ENCODE measurements at places on chromosomes 12 and 14. TPM values are rescaled to one million over a fixed set of nuclear protein-coding genes. Genes with fewer than 3 reads are reported as not detected.
A peak's percentile ranks its signal among the peaks of the same experiment; 100 is the strongest.

The MTA1 gene
- 82.7 TPM for total RNA-seq

The TMEM179 gene
- total RNA-seq: 7.9 TPM

The SYNDIG1L gene
- not detected for total RNA-seq

The ADIPOR2 gene
- 54.0 TPM for total RNA-seq

The OTX2 gene
- not detected for total RNA-seq

The RERGL gene
- total RNA-seq: 1.2 TPM

The PKP2 gene
- total RNA-seq: 16.2 TPM

The RHNO1 gene
- 13.8 TPM for total RNA-seq

The FNTB gene
- 13.3 TPM for total RNA-seq

The SALL2 gene
- total RNA-seq: 9.8 TPM

The ERO1A gene
- total RNA-seq: 50.6 TPM

The PTPRQ gene
- 0.25 TPM for total RNA-seq

GRCh38 chr12:63948211-63948610 is 103.7 kb downstream of the SRGAP1 start:
- DNase-seq: no peak
- H3K27me3 ChIP-seq: no peaks in the 10 kb centered on the region
- H3K36me3 ChIP-seq: no peaks in the 10 kb centered on the region
- H3K4me3 ChIP-seq: no peak overlapping the region
- H3K4me1 ChIP-seq: peaks cover 7% of the 10 kb centered on the region

- H3K27me3 ChIP-seq: no peaks in the 10 kb centered on the region
- peak; percentile 75 for DNase-seq
- no peaks in the 10 kb centered on the region for H3K36me3 ChIP-seq
- H3K27ac ChIP-seq: no peak overlapping the region
- H3K4me3 ChIP-seq: no peak overlapping the region
- H3K4me1 ChIP-seq: peaks cover 35% of the 10 kb centered on the region
Observed at GRCh38 chr12:123253641-123254459, 17.8 kb downstream of the CDK2AP1 start.

- H3K4me1 ChIP-seq: peaks cover 35% of the 10 kb centered on the region
- H3K36me3 ChIP-seq: no peaks in the 10 kb centered on the region
- H3K27me3 ChIP-seq: no peaks in the 10 kb centered on the region
- peak overlapping the region; percentile 66 for H3K27ac ChIP-seq
- peak; percentile 96 for DNase-seq
Observed at GRCh38 chr12:15629108-15629507, 160.1 kb downstream of the EPS8 start.

DNA sequence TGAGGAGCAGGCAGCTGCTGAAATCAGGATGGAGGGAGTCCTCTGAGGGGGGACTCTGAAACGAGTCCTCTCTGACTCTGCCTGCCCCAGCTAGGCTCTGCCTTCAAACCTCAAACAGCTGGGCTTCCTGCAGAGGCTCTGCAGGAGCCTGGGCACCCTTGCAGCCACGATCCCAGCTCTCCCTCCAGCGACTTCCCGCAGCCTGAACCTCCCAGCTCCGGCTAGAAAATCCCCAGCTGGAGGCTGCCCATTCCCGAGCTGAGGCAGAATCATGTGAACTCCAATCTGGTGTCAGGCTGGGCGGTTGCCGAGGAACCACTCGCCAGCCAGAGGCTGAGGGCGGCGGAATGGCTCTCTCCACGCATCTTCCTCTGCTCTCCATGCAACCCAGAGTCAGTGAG is at the start of gene GPR68:
GPR68 (minus strand) TSS at position 204 of the 401 bp plus-strand sequence. CDS start 9,654 bp downstream, outside the sequence.
- peak within 1 kb of the TSS; percentile 21 for H3K27ac ChIP-seq
- no peak for DNase-seq

GRCh38 chr12:3668479-3669165 is 84.3 kb downstream of the CRACR2A start:
- DNase-seq: peak; percentile 81
- H3K27me3 ChIP-seq: no peaks in the 10 kb centered on the region
- no peaks in the 10 kb centered on the region for H3K4me1 ChIP-seq
- no peak overlapping the region for H3K4me3 ChIP-seq
- H3K27ac ChIP-seq: no peak overlapping the region
- H3K36me3 ChIP-seq: no peaks in the 10 kb centered on the region

DNA sequence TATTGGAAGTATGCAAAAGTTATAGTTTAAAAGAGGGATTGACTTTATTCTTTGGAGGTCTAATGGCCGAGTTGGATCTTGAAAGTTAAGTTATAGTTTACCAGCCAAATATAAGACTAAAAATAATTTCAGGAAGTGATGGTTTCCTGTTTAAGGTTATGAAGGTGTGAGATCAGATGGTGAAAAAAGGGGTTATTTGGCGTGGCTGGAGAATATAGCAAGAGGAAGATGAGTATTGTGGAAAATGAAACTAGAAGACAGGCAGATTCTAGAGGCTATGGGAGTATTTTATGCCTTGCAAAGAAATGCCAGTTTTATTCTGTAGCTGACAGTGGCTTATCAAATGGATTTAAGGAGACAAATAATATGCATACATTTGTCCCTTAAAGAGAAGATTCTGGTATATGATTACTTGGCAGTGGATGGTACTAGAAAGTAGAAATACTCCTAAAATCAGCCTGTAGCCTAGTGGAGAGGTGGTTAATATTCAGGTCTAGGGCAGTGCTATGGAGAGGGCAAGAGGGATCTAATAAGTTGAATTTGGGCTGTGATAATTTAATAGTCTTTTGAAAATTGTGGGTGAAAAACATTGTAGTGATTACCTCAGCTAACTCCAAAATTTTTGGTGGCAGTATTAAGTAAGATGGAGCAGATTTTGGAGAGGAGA is 1091.8 kb upstream of the ATXN7L3B start:
- H3K27me3 ChIP-seq: no peaks in the 10 kb centered on the region
- H3K27ac ChIP-seq: no peak overlapping the region
- no peak for DNase-seq
- H3K36me3 ChIP-seq: no peaks in the 10 kb centered on the region

DNA sequence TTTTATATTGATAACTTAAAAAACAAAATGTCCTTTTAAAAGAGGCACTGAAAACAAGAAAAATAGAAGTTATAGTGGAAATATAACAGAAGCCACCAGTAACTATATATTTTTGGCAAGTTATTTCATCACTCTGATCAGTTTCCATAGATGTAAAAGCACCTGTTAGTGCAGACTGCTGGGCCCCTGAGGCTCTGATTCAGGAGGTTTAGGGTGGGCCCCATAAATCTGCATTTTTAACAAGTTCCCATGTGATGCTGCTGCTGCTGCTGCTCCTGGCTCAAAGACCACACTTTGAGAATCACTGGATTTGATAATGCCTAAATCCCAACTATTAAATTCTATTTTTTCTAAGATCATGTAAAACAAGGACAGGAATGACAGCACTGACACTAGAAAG is 251.1 kb downstream of the MED13L start:
- no peak overlapping the region for H3K27ac ChIP-seq
- no peaks in the 10 kb centered on the region for H3K36me3 ChIP-seq
- no peaks in the 10 kb centered on the region for H3K27me3 ChIP-seq
- H3K4me3 ChIP-seq: no peak overlapping the region
- DNase-seq: no peak

GRCh38 chr12:72236071-72236705 is 36.0 kb upstream of the TRHDE start:
- no peaks in the 10 kb centered on the region for H3K4me1 ChIP-seq
- DNase-seq: no peak
- no peaks in the 10 kb centered on the region for H3K27me3 ChIP-seq
- H3K4me3 ChIP-seq: no peak overlapping the region
- H3K27ac ChIP-seq: no peak overlapping the region

GRCh38 chr12:106343214-106343528 is 14.4 kb upstream of the POLR3B start:
- H3K4me3 ChIP-seq: peak overlapping the region; percentile 9
- H3K36me3 ChIP-seq: peaks cover 4% of the 10 kb centered on the region
- peaks cover 40% of the 10 kb centered on the region for H3K4me1 ChIP-seq
- DNase-seq: no peak

GRCh38 chr14:99951085-99951484 is 114.1 kb upstream of the EVL start:
- H3K27ac ChIP-seq: no peak overlapping the region
- H3K4me3 ChIP-seq: no peak overlapping the region
- no peaks in the 10 kb centered on the region for H3K36me3 ChIP-seq
- no peaks in the 10 kb centered on the region for H3K27me3 ChIP-seq

DNA sequence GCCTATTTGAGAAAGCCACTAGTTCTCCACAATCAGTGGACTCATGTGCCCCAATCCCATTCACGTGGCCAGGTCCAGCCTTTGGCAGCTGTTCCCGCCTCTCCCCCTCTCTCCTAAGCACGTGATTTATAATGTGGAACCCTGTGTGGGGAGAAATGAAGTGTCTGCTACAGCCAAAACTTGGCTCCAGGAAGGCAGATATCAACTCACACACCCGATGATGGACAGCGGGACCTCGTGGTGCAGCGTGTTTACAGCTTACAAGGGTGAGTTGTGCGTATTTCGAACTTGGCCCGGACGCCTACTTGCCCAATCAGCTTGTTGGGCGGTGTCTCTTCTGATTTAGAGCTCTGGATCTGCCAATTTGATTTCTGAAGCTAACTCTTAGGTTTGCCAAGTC is 38.1 kb upstream of the FAM181A start:
- H3K27ac ChIP-seq: no peak overlapping the region
- H3K27me3 ChIP-seq: no peaks in the 10 kb centered on the region
- DNase-seq: no peak
- no peaks in the 10 kb centered on the region for H3K36me3 ChIP-seq
- H3K4me1 ChIP-seq: peaks cover 10% of the 10 kb centered on the region
- H3K4me3 ChIP-seq: no peak overlapping the region

GRCh38 chr14:34983786-34984185 is 994 bp downstream of the SRP54 start:
- H3K36me3 ChIP-seq: no peaks in the 10 kb centered on the region
- peaks cover 59% of the 10 kb centered on the region for H3K4me1 ChIP-seq
- H3K4me3 ChIP-seq: peak overlapping the region; percentile 63
- H3K27ac ChIP-seq: peak overlapping the region; percentile 97

- H3K36me3 ChIP-seq: no peaks in the 10 kb centered on the region
- no peak overlapping the region for H3K4me3 ChIP-seq
- no peaks in the 10 kb centered on the region for H3K4me1 ChIP-seq
- H3K27ac ChIP-seq: no peak overlapping the region
- DNase-seq: no peak
- H3K27me3 ChIP-seq: no peaks in the 10 kb centered on the region
Observed at GRCh38 chr14:49549446-49549845, 36.7 kb downstream of the RPS29 start.

DNA sequence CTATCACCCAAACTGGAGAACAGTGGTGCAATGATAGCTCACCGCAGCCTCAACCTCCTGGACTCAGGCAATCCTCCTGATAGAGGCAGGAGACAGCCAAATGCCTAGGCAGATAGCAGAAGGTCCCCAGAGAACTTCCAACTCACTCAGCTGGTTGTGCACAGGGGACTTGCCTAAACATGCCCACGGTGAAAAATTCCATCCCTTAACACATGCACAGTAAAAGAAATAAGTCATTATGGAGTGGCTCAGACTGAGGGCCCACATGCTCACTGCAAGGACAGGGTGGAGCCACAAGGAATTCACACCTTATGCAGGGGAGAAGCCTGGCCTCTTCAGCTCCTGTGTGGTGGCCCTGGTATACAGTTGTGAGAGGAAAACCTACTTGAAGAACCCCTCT is 525.8 kb upstream of the ATP2B1 start:
- no peak for DNase-seq
- H3K27ac ChIP-seq: no peak overlapping the region
- no peaks in the 10 kb centered on the region for H3K36me3 ChIP-seq
- H3K4me3 ChIP-seq: no peak overlapping the region
- H3K4me1 ChIP-seq: no peaks in the 10 kb centered on the region

GRCh38 chr12:38053655-38054464 is 262.7 kb upstream of the ALG10B start:
- no peaks in the 10 kb centered on the region for H3K36me3 ChIP-seq

DNA sequence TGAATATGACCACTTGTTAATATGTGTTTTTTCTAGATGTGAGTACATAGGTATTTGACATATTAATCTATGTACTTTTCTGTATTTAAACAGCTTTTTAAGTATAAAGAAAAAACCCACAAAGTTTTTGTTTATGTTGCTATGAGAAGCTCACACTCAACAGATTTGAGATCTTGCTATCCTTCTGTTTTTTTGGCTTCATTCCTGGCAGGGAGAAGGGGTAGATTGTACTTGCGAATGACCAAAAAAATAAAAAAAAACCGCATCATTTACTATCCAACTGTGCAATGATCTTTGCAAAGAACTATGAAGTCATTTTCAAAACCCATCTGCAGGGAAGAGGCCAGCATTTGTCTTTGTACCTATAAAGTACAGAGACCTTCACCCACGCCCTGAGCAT is 28.4 kb upstream of the TBX5 start:
- H3K27ac ChIP-seq: no peak overlapping the region
- H3K36me3 ChIP-seq: no peaks in the 10 kb centered on the region
- H3K4me3 ChIP-seq: no peak overlapping the region
- H3K4me1 ChIP-seq: no peaks in the 10 kb centered on the region

GRCh38 chr14:96953087-96953874 is 156.1 kb downstream of the VRK1 start:
- H3K4me3 ChIP-seq: no peak overlapping the region
- no peaks in the 10 kb centered on the region for H3K36me3 ChIP-seq
- H3K27me3 ChIP-seq: no peaks in the 10 kb centered on the region
- H3K27ac ChIP-seq: no peak overlapping the region
- H3K4me1 ChIP-seq: no peaks in the 10 kb centered on the region

- no peak for DNase-seq
- no peak overlapping the region for H3K4me3 ChIP-seq
- no peak overlapping the region for H3K27ac ChIP-seq
- H3K27me3 ChIP-seq: no peaks in the 10 kb centered on the region
Observed at GRCh38 chr14:64788706-64789105, 84.5 kb downstream of the PLEKHG3 start.

DNA sequence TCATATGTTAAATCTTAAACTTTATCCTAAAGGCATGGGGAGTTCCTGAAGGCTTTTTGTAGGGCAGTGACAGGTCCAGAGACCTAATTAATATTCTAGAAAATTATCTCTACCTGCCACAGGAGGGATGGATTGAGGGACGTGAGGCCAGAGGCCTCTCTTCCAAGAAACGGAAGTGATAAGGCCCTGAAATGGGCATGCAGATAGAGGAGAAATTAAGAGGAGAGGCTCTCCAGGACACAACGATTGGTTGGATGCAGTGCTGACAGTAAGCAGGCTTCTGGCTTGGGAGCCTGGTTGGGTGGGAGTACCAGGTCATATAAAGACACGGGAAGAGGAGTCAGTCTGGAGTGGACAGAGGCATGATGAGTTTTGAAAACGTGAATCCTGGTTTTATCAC is 3.1 kb upstream of the BORCS5 start:
- no peaks in the 10 kb centered on the region for H3K36me3 ChIP-seq
- no peak overlapping the region for H3K4me3 ChIP-seq
- DNase-seq: no peak
- no peak overlapping the region for H3K27ac ChIP-seq
- no peaks in the 10 kb centered on the region for H3K27me3 ChIP-seq

GRCh38 chr12:51174501-51174900 is 1.6 kb upstream of the TFCP2 start:
- no peak for DNase-seq
- H3K36me3 ChIP-seq: no peaks in the 10 kb centered on the region
- no peaks in the 10 kb centered on the region for H3K27me3 ChIP-seq
- no peak overlapping the region for H3K4me3 ChIP-seq
- no peak overlapping the region for H3K27ac ChIP-seq

GRCh38 chr12:79685068-79685467 is 5.7 kb downstream of the PAWR start:
- DNase-seq: no peak
- H3K36me3 ChIP-seq: no peaks in the 10 kb centered on the region
- H3K27me3 ChIP-seq: no peaks in the 10 kb centered on the region
- peaks cover 38% of the 10 kb centered on the region for H3K4me1 ChIP-seq
- no peak overlapping the region for H3K27ac ChIP-seq
- no peak overlapping the region for H3K4me3 ChIP-seq

- H3K4me1 ChIP-seq: peaks cover 29% of the 10 kb centered on the region
- peak overlapping the region; percentile 35 for H3K4me3 ChIP-seq
- peak overlapping the region; percentile 87 for H3K27ac ChIP-seq
- no peak for DNase-seq
Observed at GRCh38 chr12:6961278-6961694, 9.2 kb downstream of the PHB2 start.
